ENCODE measurements at places on chromosomes 2 and 18.

DNA sequence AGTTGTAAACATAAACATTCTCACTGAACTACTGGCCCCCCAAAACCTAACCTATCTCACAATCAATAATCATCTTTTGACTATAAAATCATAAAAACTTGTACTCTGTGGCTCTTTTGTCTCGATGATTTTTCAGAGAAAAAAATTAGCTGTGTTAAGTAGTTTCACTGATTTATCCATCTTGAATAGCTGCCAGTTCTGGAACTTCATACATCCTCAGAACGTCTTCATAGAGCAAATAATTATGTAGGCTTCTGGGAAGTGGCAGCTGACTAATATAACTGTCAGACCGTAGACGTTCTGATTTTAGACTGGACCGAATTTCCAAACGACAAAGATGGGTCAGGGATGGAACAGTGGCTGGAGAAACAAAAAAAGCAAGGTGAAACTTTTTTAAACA, 97.3 kb upstream of the CHAC2 start:
- no peak for DNase-seq

GRCh38 chr2:171858397-171858958, 35.6 kb downstream of the SLC25A12 start:
- DNase-seq = no peak

GRCh38 chr2:9975805-9976447, 24.4 kb downstream of the GRHL1 start:
- DNase-seq = no peak

DNA sequence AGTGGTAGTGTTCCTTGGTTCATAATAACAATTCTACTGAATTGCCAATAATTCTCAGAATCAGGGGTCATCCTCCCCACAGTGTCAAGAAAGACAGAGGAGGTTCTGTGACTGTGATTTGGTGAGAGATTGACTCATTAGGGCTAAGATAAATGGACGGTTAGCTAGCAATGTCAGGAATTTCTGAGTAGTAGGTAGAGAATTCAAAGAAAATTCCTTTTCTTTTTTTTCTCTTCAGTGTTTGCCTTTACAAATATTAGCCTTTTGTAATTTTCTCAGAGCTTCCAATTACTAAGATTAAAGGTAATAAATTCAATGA, 16.8 kb upstream of the CRIM1 start:
- no peak for DNase-seq

- DNase-seq = no peak
These were observed 142.4 kb downstream of the NDUFA10 start for GRCh38 chr2:239882781-239883180.

DNA sequence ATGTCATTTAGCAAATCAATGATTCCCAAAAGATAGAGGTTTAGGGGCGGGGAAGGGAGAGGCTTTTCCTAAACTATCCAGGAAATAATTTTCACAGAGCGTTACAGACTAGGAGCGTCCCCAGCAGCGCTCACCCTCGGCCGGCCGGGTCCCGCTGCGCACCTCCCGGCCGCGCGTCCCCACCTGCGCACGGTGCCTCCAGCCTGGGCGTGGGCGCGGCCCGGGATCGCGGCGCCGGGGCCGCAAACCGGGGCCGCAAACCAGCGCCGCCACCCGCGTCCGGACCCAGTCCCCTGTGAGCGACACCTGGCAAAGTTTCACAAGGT, 684 bp upstream of the ZCCHC2 start:
- no peak for DNase-seq

GRCh38 chr2:65788556-65788955, 356.2 kb upstream of the SPRED2 start:
- DNase-seq = no peak

- DNase-seq = no peak
These were observed 251.2 kb downstream of the ACKR3 start for GRCh38 chr2:236820763-236821344.

- DNase-seq = no peak
These were observed 705.1 kb upstream of the GCFC2 start for GRCh38 chr2:76415821-76416220.

GRCh38 chr2:143729296-143729814, 600.1 kb downstream of the ARHGAP15 start:
- DNase-seq = no peak

- DNase-seq = no peak
These were observed 80.0 kb upstream of the CHRNA1 start for GRCh38 chr2:174844295-174844708.

- no peak for DNase-seq
These were observed 206.0 kb upstream of the CXCR4 start for GRCh38 chr2:136323935-136324334.

DNA sequence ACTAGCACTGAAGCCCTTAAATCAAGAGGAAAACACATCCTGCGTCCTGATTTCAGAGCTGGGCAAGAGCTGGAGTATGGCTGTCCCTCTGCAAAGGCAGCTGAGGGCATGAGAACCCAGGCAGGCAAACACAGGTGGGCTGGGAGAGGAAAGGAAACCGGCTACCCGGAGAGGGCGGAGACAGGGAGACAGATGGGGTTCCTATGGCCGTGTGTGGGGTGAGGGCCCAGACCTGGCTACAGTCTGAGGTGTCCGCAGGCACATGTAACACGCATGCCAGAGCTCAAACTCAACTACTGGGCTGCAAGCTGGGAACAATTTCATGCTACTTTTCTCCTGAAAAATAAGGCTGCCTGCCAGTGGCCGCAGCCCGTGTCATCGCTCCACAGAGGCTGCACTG, 2.7 kb downstream of the COPS9 start:
- no peak for DNase-seq

- DNase-seq = no peak
These were observed 22.8 kb upstream of the APCDD1 start for GRCh38 chr18:10431680-10432079.

GRCh38 chr18:74154716-74155115, 6.4 kb downstream of the TIMM21 start:
- DNase-seq = no peak

- no peak for DNase-seq
These were observed 1.7 kb downstream of the HOXD12 start for GRCh38 chr2:176101216-176101830.

GRCh38 chr18:67710639-67711038, 194.1 kb upstream of the DSEL start:
- DNase-seq = no peak

DNA sequence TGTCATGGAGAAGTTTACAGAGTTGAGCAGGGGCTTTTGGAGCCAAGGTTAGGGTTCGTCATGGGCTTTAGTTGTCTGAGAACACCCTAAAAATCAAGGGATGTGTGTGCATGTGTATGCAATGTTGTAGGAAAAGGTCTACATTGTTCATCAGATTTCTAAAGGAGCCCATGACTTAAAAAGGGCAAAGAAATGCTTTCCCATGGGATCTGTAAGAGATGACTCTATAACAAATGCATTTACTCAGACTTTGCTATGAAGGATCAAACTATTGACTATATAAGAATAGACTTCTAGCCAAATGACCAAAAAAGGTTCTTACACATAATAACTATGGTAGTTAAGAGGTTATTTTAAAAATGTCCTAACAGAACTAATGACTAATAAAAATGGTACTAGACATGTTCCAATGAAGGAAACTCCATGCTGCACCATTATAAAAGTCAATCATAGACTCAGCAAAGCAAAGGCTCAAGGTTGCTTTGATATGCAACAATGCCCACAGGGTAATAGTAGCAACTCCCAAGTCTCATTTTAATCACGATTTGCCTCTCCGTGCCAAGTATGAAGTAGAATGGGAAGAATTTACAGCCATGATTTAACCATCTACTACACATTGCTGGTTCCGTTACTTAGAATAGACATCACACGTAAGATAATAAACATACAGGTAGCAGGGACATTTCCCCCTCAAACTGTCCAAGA, 158.5 kb downstream of the NCKAP5 start:
- DNase-seq = no peak

DNA sequence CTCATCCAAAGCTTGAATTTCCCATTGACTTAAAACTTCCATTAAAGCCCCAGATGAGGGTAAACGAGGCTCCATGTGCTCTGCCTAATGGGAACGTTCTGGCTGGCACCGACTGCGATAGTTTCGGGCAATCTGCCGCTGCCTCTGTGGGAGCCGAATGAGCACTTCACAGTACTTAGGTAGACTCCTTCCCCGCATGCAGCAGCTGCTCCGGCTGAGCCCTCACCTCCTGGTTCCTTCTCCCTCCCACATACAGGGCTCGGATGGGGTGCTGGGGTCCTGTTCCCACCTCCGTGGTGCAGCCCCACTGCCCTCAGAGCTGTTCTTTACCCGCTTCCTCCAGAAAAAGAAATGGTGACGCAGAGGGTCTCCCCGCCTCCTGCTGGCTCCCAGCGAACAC, 476.5 kb upstream of the SALL3 start:
- no peak for DNase-seq

GRCh38 chr2:227713291-227713690, 4.5 kb downstream of the SLC19A3 start:
- DNase-seq = no peak

DNA sequence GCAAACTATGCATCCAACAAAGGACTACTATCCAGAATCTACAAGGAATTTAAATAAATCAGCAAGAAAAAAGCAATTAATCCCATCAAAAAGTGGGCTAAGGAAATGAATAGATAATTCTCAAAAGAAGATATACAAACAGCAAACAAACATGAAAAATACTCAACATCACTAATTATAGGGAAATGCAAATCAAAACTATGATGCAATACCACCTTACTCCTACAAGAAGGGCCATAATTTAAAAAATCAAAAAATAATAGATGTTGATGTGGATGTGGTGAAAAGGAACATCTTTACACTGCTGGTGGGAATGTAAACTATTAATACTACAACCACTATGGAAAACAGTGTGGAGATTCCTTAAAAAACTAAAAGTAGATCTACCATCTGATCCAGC, 164.7 kb downstream of the ZBTB7C start:
- no peak for DNase-seq

DNA sequence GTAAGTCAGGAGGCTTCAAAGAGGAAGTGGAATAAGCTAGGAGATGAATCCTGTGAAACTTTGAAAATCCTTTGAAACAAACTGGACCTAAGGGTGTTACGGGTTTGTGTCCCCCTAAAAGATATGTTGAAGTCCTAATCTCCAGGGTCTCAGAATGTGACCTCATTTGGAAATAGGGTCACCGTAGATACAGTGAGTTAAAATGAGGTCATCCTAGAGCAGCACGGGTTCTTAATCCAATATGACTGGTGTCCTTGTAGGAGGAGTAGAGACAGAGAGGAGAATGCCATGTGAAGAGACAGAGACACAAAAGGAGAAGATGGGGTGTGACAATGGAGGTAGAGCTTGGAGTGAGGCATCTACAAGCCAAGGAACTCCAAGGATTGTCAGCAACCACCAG, 26.9 kb upstream of the NEB start:
- no peak for DNase-seq

GRCh38 chr18:56173542-56174220, 464.7 kb downstream of the TXNL1 start:
- no peak for DNase-seq

- no peak for DNase-seq
These were observed 172.1 kb downstream of the GFPT1 start for GRCh38 chr2:69214898-69215297.

DNA sequence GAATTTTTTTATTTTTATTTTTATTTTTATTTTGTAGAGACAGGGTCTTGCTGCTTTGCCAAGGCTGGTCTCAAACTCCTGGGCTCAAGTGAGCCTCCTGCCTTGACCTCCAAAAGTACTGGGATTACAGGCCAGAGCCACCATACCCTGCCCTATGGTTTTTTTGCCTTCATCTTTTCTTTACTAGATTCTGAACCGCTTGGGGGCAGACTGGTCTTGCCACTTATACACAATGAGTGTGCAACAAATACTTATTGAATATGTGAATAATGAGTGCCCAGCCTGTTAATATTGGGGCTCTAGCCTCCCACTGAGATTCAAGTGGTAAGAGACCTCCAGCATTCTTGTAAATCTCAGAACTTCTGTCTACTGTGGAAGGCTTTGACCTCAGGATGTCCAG, 3.9 kb downstream of the NCK2 start:
- DNase-seq = no peak

DNA sequence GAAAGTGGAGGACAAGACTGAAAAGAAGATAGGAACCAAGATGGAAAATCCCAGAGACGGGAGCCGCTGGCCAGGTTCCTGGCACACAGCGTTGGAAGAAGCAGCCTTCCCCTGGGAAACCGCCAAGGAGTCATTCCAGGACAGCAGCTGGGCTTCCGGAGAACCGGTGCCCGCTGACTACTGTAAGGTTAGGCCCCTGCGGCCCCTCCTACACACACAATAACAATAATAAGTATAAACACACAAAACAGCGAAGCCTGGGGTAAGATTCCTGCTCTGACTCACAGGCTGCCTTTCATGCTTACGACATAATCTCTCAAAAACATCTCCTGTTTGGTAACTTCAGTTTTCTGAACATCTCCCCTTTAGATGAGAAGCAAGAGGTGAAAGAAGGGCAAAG, 28.1 kb upstream of the MYCN start:
- DNase-seq = no peak

DNA sequence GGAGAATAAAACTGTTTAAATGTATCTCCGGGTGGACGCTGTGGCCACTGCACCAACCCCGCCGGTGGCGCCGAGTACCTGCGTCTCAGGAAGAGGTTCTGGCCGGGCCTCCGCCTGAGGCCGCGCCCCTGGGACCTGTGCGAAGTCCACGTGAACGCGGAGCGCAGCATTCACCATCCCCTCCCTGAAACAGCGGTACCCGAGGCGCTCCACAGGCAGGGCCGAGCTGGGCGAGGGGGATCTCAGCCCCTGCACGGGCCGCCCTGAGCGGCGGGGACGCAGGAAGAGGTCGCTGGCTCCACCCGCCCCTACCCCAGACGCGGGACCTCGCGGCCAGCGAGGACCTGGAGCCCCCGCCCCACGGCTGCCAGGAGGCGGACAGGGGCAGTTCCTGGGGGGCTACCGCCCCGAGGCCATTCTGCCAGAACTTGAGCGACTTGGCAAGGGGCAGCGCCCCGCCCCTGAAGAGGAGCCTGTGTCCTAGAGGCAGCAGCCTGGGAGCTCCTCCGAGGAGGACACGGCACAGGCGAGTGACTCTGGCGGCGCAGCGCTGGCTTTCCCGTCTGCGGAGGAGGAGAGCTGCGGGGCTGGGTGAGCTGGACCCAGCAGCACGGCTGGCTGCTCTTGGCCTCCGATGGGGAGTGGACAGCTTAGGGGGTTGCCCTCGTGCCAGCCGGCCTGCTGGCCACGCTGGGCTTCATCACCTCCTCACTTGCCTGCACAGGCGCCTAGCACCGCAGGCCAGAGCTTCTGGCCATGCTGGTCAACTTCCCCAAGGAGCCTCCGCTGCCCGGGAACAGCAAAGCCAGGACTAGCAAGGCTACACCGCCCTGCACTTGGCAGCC, 9.7 kb upstream of the TEKT4 start:
- DNase-seq = no peak

GRCh38 chr2:112108178-112108832, 29.9 kb upstream of the FBLN7 start:
- DNase-seq = no peak
